ENCODE measurements at places on chromosomes 16 and 17. TPM values are rescaled to one million over a fixed set of nuclear protein-coding genes. Genes with fewer than 3 reads are reported as not detected.

MRTFB gene
- total RNA-seq = 25.8 TPM

IKZF3 gene
- not detected for total RNA-seq

FBXL16 gene
- total RNA-seq = 0.13 TPM

MAF gene
- total RNA-seq = 10.8 TPM

- no peak for DNase-seq
Measured at GRCh38 chr17:1211287-1211686, 31.5 kb upstream of the ABR start.

DNA sequence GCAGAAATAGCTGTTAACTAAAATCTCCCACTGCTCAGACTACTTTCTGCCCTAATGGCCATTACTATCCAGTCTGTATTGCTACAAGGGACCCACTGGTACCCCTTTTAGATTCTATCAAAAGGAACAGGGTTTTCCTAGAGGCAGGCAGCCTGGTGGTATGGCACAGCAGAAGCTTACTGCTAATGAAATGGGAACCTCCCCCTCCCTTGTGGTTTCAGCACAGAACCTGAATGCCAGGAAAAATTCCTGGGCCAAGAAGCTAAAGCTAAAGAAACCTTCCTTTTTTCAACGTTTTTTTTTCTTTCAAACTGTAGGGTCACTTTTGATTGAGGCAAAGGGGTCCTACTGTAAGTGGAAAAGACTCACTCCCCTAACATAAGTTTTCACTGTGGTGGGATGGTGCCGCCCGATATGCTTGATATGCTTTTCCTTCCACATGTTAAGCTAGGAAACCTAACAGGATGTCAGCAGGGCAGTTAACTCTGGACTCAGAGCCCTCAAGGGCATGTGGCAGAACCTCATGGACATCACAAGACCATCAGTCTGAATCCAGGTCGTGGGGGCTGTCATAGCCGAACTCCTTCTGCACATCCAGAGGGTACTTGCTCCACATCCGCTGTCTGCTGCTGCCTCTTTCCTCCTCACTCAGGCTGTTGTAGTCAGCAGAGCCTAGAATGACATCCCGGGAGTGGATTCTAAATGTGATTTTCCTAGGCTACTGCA is 9.8 kb downstream of the SLC7A6OS start:
- DNase-seq = no peak
